ENCODE measurements at places on chromosomes 11 and 22. TPM values are rescaled to one million over a fixed set of nuclear protein-coding genes. Genes with fewer than 3 reads are reported as not detected.
A peak's percentile ranks its signal among the peaks of the same experiment; 100 is the strongest.

OR51T1 gene
- total RNA-seq, result not detected

GSTT2B gene
- 4.9 TPM for total RNA-seq

- H3K36me3 ChIP-seq, result peaks cover 3% of the 10 kb centered on the region
- H3K27me3 ChIP-seq, result no peaks in the 10 kb centered on the region
- DNase-seq, result no peak
Observed at GRCh38 chr11:68447015-68447801, 13.3 kb upstream of the PPP6R3 start.

GRCh38 chr22:37502342-37503182 lies 16.4 kb upstream of the MFNG start:
- peak overlapping the region; percentile 66 for H3K27ac ChIP-seq
- H3K27me3 ChIP-seq, result no peaks in the 10 kb centered on the region
- H3K36me3 ChIP-seq, result peaks cover 19% of the 10 kb centered on the region
- DNase-seq, result no peak

- no peaks in the 10 kb centered on the region for H3K27me3 ChIP-seq
- no peak overlapping the region for H3K27ac ChIP-seq
- peak; percentile 63 for DNase-seq
Observed at GRCh38 chr11:128045094-128045725, 542.1 kb downstream of the ETS1 start.

DNA sequence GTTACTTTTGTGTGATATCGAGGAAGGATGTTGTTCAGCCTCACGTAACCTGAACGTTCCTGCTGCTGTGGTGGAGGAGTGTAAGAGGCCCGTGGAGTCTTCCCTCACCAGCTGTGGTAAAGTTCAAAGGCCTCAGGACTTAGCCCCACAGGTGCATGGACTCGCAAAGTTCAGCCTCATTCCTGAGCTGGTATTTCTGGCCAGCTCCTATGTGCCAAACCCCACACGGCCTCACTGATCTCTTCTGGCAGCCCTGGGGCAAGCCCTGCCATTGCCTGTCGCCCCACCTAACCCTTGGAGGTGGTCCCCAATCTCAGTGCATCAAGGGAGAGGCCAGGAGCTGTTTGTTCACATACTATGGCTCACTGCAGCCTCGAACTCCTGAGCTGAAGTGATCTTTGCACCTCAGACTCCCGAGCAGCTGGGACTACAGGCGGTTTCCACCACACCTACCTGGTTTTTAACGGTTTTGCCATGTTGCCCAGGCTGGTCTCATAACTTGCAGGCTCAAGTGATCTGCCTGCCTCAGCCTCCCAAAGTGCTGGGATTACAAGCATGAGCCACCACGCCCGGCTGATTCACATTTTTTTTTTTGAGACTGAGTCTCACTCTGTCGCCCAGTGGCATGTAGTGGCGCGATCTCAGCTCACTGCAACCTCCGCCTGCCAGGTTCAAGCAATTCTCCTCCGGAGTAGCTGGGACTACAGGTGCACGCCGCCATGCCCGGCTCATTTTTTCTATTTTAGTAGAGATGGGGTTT lies 2.2 kb downstream of the PHRF1 start:
- peak overlapping the region; percentile 98 for H3K4me3 ChIP-seq
- H3K36me3 ChIP-seq, result peaks cover 5% of the 10 kb centered on the region
- no peak overlapping the region for H3K27ac ChIP-seq
- DNase-seq, result no peak

GRCh38 chr11:77529685-77530084 lies 55.8 kb upstream of the PAK1 start:
- H3K4me1 ChIP-seq, result no peaks in the 10 kb centered on the region
- no peaks in the 10 kb centered on the region for H3K36me3 ChIP-seq
- no peak overlapping the region for H3K4me3 ChIP-seq
- DNase-seq, result no peak

DNA sequence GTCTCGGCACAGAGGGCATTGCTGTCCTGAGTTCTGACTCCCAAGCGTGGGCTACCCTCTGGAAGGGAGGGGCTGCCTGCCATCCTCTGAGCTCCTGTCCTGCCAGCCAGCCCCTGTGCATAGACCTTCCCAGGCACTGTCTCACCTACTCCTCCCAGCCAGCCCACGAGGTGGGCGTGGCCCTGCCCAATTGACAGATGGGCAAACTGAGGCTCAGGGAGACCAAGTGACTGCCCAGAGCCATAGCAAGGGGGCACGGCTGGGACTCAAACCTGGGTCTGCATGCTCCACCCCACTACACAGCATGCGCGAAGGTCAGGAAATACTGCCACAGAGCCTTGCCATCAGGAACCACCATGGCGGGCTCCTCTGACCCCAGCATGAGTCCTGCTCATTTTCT lies 29.4 kb upstream of the PRR5 start:
- DNase-seq, result no peak
- peaks cover 23% of the 10 kb centered on the region for H3K27me3 ChIP-seq
- H3K27ac ChIP-seq, result no peak overlapping the region
- peaks cover 4% of the 10 kb centered on the region for H3K4me1 ChIP-seq
- no peak overlapping the region for H3K4me3 ChIP-seq

NLRP6 gene
- not detected for total RNA-seq
